Lower lobe of right lung (tissue), 2 donors: ENCODE measurements at places on chromosomes 1 and 21. TPM values are rescaled to one million over a fixed set of nuclear protein-coding genes. Genes with fewer than 3 reads are reported as not detected.

- no peaks in the 10 kb centered on the region for H3K36me3 ChIP-seq
- H3K4me1 ChIP-seq, result peaks cover 24% of the 10 kb centered on the region
- H3K4me3 ChIP-seq, result no peak overlapping the region
These were observed 50.7 kb downstream of the UMODL1 start for GRCh38 chr21:42121794-42122193.

- H3K27me3 ChIP-seq, result no peaks in the 10 kb centered on the region
- H3K4me3 ChIP-seq, result no peak overlapping the region
- H3K27ac ChIP-seq, result no peak overlapping the region
- no peaks in the 10 kb centered on the region for H3K4me1 ChIP-seq
- H3K36me3 ChIP-seq, result peaks cover 32% of the 10 kb centered on the region
These were observed 47.7 kb upstream of the SEC16B start for GRCh38 chr1:178017517-178017916.

DNA sequence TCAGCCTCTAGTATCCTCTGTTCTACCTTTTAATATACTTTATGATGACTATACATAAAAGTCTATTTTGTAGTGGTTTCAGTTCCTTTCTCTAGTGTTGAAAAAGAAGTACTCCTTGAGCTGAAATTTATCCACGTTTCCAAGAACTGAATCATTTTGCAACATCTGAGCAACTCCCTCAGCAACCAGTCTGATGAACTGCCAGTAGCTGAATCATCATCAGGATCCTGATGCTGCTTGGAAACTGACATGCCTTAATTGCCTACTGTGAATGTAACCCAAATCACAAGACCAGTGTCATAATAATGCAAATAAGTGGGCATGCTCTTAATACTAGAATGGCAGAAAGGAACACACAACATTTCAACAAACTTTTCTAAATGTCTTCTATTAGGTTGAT is 103.3 kb downstream of the CYYR1 start:
- H3K4me1 ChIP-seq, result no peaks in the 10 kb centered on the region
- H3K27ac ChIP-seq, result no peak overlapping the region
- no peak for DNase-seq
- H3K27me3 ChIP-seq, result no peaks in the 10 kb centered on the region

- no peak overlapping the region for H3K4me3 ChIP-seq
- H3K27me3 ChIP-seq, result no peaks in the 10 kb centered on the region
- no peak overlapping the region for H3K27ac ChIP-seq
- DNase-seq, result peak; percentile 81
These were observed 71.2 kb upstream of the NBPF3 start for GRCh38 chr1:21368515-21369289.

DNA sequence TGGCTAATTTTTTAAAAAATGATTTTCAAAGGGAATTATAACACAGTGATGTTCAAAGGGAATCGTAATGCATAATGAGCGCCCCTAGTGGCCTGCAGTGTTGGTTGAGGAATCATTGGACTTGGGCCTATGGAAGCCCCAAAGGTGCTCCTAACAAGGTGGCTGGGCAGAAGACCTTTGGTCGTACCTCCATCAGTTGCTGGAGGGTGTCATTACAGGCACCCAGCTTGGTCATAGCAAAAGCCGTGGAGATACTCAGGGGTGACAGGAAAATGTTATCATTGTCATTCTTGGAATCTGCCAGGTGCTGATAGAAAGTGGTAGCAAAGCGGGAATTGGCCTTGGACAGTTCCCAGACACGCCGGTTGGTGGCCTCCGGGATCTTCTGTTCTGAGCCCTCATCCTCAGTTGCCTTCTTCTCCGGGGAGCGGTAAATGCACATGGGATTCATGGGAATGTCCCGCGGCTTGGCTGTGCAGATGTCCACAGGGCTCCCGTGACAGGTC is 2.7 kb downstream of the SERPINC1 start:
- no peak overlapping the region for H3K4me3 ChIP-seq
- H3K36me3 ChIP-seq, result no peaks in the 10 kb centered on the region
- no peaks in the 10 kb centered on the region for H3K27me3 ChIP-seq
- no peak overlapping the region for H3K27ac ChIP-seq

Gene SEC16B
- 1.9 TPM for total RNA-seq

Gene AIM2
- 2.4 TPM for total RNA-seq

Gene TEDDM1
- not detected for total RNA-seq

DNA sequence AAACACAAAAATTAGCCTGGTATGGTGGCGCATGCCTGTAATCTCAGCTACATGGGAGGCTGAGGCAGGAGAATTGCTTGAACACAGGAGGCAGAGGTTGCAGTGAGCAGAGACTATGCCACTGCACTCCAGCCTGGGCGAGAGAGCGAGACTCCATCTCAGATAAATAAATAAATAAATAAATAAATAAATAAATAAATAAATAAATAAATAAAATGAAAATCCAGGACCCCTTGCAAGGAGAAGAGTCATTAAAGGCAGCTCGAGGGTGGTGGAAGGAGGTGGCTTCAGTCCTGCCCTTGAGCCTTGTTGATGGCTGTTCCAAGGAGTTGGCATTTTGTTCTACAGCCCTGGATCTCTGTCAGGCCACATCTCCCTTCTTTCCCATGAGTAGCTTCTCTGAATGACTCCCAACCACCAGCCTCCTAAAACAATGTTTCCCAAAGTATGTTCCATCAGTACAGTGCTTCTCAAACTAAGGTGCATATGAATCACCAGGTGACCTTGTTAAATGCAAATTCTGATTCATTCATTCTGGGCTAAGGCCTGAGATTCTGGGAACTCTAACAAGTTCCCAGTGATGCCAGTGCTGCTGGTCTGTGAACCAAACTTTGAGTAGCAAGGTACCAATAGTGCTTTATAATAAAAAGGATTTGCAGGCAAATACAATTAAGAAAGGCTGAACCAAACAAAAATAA is 99.0 kb downstream of the KCNN3 start:
- no peaks in the 10 kb centered on the region for H3K4me1 ChIP-seq
- H3K27me3 ChIP-seq, result no peaks in the 10 kb centered on the region
- DNase-seq, result no peak
- no peaks in the 10 kb centered on the region for H3K36me3 ChIP-seq
- H3K4me3 ChIP-seq, result no peak overlapping the region

Gene APCS
- not detected for total RNA-seq

GRCh38 chr1:98896711-98897445 is 107.8 kb downstream of the PLPPR5 start:
- no peaks in the 10 kb centered on the region for H3K36me3 ChIP-seq
- no peak for DNase-seq
- H3K27me3 ChIP-seq, result no peaks in the 10 kb centered on the region

Gene GPR37L1
- total RNA-seq, result 0.06 TPM

Gene COL24A1
- total RNA-seq, result 1.1 TPM

DNA sequence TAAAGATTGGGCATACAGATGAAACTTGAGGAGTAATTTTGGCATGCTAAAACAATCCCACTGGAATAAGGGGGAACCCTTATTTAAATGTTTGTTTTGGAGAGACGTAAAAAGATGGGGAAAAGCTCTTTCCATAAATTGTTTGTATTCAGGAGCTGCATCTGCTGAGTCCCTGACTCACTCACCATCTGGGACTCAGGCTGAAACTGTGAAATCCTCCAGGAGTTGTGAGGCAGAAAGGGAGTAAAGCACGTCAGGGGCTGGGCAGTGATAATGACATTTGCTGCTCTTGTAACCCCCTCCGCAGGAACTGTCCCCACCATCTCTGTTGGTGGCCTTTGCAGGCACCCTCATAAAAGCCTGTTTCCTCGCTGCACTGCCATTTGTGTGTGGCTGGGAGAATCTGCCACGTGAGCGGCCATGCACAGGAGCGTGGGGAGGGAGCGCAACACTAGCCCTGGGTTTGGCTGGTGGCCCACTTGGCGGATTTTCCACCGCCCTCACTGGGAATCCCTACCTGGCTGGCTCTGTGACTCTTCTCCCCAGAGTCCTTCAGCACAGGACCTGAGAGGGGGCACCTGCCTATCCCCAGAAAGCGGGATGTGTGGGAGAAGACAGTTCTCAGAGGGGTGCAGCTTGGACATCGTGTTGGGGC is 45.3 kb downstream of the ZSCAN20 start:
- no peaks in the 10 kb centered on the region for H3K27me3 ChIP-seq
- no peak overlapping the region for H3K27ac ChIP-seq
- no peak overlapping the region for H3K4me3 ChIP-seq
- DNase-seq, result no peak
- H3K36me3 ChIP-seq, result no peaks in the 10 kb centered on the region

DNA sequence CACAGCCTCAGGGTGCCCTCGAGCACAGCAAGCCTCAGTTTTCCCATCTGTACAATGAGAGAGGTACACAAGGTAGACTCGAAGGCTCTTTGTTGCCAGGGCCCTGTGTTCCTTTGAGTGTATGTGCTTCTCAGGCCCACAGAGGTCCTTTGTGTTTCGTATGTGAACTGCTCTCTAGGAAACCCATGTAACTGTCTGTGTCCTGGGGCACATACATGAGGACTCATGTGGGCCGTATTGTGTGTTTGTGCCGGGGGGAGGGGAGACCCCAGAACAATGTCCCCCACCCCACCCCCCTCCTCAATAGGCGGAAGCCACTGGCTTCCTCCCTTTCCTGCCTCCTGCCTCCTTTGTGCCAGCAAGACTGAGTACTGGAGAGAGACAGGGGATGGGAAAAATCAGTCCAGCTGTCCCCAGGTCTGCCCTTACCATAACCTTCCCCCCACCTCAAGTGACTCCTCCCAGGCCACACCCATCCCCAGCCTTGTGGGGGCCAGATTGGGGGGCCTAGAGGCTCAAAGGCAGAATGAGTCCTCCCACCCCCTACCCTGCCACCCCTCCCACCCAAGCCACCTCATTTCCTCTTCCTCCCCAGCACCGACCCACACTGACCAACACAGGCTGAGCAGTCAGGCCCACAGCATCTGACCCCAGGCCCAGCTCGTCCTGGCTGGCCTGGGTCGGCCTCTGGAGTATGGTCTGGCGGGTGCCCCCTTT is at the start of gene TIE1:
Gene TIE1, plus strand, starts transcription at position 605 of the 717 bp plus-strand sequence. Its CDS starts 90 bp downstream, at position 695.
- peaks cover 39% of the 10 kb centered on the region for H3K4me1 ChIP-seq
- H3K36me3 ChIP-seq, result no peaks in the 10 kb centered on the region
- H3K4me3 ChIP-seq, result peak within 1 kb of the TSS; percentile 53
